ENCODE measurements at places on chromosomes 3 and 15.

GRCh38 chr15:70113304-70113700, 15.6 kb upstream of the TLE3 start:
- ATAC-seq: no peak

DNA sequence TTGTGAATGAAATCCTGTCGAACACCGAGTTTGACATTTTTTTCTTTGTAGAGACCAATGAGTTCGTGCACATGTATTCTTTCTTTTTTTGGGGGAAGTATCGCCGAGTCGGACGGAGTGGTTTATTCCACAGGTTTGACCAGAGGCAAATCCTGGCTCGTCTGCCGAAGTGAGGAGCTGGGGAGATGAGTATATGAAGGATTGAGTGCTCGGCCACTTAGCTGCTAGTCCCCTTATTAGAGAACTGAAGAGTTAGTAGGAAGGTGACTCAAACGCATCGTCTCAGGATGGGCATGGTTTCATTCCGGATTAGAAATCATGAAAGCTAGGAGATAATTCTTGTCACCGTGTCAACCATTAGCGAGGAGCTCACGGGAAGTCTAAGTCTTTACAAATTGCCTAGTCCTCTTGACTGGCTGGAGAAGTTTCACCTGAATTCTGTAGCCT, 154.7 kb upstream of the GOLIM4 start:
- no peak for ATAC-seq

- ATAC-seq: no peak
Measured at GRCh38 chr3:50415061-50415460, 55.7 kb upstream of the TMEM115 start.

GRCh38 chr15:68057758-68058157, 3.6 kb downstream of the PIAS1 start:
- ATAC-seq: no peak

GRCh38 chr3:9783954-9784353, 8.3 kb downstream of the TADA3 start:
- ATAC-seq: no peak

DNA sequence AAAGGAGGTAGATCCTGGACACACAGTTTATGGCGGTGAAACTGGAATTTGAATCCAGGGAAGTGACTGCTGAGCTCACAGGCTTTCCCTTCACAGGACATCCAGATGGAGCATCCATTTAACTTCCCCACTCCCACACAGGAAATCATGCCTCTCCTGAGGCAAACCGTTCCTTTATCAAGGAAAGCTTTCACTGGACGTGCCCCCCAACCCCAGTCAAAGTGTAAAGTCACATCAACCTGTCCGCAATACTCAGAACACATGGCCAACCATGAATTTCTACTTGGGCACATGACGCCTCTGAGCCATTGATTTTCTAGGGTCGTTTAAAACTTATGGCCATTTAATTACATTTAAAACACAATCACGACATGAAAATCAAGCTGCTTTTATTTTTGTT, 2.9 kb downstream of the PCOLCE2 start:
- ATAC-seq: no peak

GRCh38 chr3:22117091-22117490, 366.1 kb upstream of the ZNF385D start:
- ATAC-seq: no peak

- ATAC-seq: no peak
Measured at GRCh38 chr3:28243424-28244106, 2.1 kb downstream of the CMC1 start.

DNA sequence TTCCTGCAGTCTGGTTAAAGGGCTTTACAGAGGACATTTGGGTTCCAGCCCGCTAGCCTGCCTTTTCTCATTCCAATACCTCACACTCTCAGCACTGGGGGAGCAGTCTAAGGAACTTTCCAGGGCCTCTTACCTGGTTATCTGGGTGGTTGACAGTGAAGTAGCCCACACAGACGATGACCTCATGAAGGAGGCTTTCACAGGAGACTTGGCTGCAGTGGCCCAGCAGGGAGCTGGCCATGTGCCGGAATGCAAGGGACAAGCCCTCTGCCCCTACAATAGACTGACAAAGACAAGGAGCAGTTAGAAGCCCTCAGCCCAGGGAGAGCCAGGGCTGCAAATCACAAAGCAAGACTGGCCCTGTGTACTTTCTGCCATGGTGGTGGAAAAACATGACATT, 39.5 kb downstream of the ISL2 start:
- no peak for ATAC-seq

DNA sequence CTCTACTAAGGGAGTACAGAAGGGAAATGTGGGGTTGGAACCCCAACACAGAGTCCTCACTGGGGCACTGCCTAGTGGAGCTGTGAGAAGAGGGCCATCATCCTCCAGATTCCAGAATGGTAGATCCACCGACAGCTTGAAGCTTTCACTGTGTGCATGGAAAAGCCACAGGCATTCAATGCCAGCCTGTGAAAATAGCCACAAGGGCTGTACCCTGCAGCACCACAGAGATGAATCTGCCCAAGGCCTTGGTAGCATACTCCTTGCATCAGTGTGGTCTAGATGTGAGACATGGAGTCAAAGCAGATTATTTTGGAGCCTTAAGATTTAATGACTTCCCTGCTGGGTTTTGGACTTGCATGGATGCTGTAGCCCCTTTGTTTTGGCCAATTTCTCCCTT, 39.3 kb upstream of the KCNMB2 start:
- no peak for ATAC-seq

GRCh38 chr15:65918357-65918920, 49.1 kb downstream of the RAB11A start:
- no peak for ATAC-seq

- ATAC-seq: no peak
Measured at GRCh38 chr15:51889486-51889885, 60.0 kb downstream of the TMOD3 start.

- ATAC-seq: no peak
Measured at GRCh38 chr3:32110233-32110760, 3.9 kb downstream of the GPD1L start.

- no peak for ATAC-seq
Measured at GRCh38 chr3:115359536-115359935, 212.4 kb upstream of the ZBTB20 start.

All from SK-N-SH treated with all-trans-retinoic acid at 6 μM for 48 hours (cell line).